ENCODE measurements at places on chromosomes 2 and 18. TPM values are rescaled to one million over a fixed set of nuclear protein-coding genes. Genes with fewer than 3 reads are reported as not detected.

DNA sequence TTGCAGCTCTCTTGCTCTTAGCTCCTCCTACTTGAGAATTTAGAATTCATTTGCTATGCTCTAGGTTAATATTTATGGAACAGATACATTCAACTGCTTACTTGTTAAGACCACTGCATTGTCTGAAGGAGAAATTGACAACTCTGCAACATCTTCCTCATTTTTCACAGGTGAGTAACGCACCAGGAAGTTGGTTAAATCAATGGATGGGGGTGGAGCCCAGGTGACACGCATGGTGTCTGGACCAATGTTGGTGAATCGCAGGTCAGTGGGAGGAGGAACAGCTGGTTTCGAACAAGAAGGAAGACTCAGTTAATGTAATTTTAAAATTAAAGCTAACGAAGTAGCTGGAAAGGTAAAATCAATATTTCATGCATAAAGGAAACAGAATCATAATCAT, 44.3 kb downstream of the FN1 start:
- DNase-seq: no peak

- DNase-seq: no peak
Measured at GRCh38 chr2:109376115-109376514, 237.7 kb downstream of the SEPTIN10 start.

DNA sequence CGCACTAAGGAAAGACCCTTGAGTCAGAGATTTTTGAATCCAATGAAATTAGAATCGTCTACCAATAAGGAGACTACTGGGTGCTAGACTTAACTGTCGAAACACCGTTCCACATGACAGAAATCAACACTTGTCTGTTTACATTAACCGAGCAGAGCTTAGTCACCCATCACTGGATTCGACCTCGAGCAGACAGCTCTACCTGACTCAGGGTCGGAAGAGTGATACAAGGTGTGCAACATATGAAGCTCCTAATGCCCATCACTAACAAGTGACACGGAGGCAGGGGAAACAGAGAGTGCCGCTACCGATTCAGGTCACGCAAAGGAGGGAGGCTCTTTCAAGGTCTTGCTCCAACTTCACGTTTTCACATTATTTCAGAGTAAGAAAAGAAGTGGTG, 54.2 kb upstream of the FZD5 start:
- no peak for DNase-seq

The NRBP1 gene
- 60.5 TPM for total RNA-seq

The XPO1 gene
- 221 TPM for total RNA-seq

The MAP3K19 gene
- total RNA-seq: not detected

Measured in activated CD8-positive, alpha-beta T cell treated with anti-CD3 and anti-CD28 coated beads for 36 hours (primary cell).